Large intestine (tissue), 12 donors: ENCODE measurements at places on chromosomes 2 and 18.

DNA sequence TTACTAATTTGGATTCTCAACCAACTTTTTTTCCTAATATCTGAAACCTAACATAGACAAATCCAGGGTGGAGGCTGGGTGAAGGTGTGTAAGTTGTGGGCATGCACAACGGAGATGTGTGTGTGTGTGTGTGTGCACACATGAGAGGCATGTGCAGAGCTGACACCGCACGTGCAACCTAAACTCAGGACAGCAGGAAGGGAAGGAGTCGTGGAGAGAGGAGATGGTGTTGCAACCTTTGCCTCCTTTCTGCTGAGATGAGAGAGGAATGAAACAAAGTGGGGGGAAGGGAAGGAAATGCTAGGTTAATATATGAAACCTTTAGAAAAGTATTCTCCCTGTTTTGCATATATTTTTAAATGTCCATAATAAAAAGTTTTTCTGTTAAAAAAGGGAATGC lies 64.7 kb downstream of the KCTD1 start:
- peak; percentile 85 for DNase-seq

DNA sequence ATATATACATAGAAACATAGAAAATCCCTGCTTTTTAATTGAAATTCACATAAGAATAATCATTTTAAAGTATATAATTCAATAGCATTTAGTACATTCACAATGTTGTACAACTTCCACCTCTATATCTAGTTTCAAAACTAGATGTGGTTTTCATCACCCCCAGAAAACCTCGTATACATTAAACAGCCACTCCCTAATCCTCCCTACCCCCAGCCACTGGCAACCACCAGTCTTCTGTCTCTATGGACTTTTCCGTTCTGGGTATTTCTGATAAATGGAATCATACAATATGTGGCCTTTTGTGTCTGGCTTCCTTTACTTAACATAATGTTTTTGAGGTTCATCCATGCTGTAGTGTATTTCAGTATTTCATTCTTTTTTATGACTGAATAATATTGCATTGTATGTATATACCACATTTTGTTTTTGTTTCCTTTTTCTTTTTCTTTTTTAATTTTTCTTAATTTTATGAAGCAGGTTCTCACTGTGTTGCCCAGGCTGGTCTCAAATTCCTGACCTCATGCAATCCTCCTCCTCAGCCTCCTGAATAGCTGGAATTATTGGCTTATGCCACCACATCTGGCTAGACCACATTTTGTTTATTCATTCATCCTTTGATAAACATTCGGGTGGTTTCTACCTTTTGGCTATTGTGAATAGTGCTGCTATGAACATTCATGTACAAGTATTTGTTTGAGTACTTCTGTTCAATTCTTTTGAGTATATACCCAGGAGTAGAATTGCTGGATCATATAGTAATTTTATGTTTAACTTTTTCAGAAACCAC lies 50.6 kb upstream of the RNF152 start:
- DNase-seq, result no peak

GRCh38 chr2:7674606-7675005 lies 757.4 kb downstream of the RNF144A start:
- DNase-seq, result no peak

DNA sequence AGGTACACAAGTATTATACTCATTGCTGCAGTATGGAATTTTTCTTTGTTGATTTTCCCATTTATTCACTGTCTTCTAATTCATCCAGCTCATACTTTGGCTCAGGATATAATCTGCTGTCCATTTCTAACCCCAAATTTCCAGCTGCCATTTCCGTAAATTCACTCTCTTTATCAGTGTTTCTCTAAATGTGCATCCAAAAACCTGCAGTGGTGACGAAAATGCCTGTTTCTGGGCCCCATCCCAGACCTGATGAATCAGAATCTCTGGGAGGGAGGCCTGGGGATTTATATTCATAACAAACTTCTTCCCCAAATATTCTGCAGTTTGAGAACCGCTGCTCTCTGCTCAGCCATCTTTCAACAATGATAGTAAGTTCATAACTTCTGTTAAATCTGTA lies 86.6 kb downstream of the VWC2L start:
- DNase-seq, result no peak

GRCh38 chr2:98122524-98122923 lies 35.6 kb downstream of the VWA3B start:
- no peak for DNase-seq

DNA sequence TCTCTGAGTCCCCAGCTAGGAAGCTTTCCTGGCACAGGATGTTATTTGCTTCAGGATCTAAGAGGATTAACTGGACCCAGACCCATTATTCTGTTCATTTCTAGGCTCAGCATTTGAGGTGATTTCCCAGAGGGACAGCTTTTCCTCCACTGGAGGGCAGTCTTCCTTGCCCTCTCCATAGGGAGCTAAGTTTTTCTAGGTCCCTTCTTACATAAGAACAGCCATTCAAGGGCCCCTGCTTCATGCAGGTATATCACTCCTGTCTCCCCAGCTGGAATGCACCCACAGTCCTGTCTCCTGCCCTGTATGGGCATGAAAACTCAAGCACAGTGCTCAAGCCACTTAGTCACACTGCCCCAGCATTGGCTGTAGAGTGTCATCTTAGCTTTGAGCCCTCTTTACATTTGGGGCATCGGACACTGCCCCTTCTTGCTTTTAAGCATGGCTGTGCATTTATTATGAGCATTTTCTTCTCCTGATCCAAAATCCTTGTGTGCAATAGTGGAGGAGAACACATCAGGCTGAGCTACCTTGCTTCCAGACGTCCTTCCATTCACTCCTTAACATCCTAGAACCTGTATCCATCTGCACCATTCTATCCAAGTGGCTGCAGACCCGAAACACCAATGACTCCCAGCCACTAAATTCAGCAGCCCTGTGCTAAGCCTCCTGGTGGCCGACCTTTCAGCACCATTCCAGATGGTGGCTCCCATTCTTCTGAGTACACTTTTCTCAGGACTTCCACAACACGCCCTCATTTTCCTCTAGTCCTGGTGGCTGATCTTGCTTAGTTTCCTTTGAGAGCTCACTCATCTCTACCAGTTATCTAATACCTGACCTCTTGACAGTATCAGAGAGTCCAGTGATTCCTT lies 80.0 kb downstream of the COPS8 start:
- no peak for DNase-seq
